AG08395 (cell line): ENCODE measurements at places on chromosomes 1 and 21.

DNA sequence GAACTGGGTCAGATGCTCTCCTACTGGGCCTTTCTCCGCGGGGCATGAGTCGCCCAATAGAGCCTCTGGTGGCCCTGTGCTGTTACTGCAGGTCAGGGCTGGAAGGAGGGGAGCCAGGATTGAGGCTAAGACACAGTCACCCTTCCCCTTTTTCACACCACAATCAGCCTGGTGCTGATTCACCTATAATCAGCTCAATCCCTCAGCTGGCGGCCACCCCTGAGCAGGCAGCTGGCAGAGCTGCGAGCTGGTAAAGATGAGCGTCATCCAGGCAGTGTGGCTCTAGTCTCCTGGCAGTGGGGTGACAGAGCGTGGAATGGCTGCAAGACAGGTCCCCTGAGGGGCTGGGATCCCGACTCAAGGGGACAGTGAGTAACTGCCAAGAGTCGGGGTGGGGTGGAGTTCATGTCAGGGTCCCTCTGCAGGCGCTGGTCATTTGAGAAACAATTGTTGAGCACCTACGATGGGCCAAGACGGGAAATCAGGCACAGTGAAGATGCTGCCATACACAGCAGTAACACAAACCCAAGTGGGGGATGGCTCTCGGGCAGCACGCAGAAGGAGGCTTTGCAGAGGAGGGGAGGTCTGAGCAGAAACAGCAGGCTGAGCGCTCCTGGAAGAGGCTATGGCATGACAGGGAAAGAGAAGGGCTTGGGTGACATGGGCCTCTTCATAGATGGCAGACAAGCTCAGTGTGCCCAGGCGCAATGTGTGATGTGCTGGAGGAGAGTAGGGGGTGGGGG is 21.8 kb downstream of the ATF3 start:
- DNase-seq = peak; percentile 79

DNA sequence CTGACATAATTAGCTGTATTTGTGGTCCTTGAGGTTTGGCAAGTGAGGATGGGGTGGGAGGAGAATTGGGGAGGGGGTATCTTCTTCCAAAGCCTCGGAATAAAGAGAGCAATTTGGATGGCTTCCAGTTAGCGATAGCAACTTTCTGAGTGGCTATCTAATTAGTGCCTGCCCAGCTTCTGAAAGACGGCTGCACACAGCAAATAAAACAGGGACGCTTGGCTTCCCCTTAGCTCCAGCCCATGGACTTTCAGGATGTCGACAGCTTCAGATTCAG is 31.1 kb downstream of the KLHDC7A start:
- no peak for DNase-seq

DNA sequence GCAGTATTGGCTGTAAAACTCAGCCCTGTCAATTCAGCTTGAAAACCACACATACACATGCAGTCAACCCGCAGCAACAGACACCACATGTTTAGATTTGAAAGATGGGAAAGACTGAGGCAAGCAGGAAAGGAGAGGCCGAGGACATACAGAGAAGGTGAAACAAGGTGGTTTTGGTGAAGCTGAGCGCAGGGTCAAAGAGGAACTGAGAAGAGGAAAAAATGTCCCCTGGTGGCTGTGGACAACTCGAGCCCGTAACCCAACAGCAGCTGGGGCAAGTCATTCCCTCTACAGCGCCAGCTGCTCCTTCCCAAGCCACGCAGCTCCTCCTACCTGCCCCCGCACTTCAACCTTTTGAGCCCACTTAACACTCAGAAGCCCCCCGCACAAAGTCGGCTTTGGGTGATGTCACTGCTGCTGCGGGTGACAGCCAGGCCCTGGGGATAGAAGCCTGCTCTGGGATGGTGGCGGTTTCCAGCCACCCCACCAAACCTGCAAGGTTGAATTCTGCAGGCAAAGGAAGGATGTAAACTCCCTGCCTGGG is 63.0 kb downstream of the KCNN3 start:
- no peak for DNase-seq

- DNase-seq = no peak
Measured at GRCh38 chr1:200665861-200666260, 3.8 kb downstream of the DDX59 start.

DNA sequence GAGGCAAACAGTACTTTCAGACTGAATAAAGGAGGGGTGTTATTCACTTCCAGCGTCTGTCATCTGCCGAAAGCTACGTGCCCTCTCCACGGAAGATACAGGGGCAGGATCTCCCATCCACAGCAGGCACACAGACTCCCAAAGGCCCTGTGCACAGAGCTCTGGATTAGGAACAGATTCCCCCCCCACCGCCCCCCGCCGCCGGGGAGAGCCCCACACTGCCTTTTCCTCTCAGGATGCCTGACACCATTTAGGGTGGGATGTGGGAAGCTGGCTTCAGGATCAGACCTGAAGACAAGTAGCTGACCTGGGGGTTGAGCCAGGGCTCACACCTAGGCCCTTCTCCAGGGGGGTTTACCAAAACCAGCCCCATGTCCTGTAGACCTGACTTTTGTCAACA is 8.4 kb upstream of the TCP10L start:
- no peak for DNase-seq

GRCh38 chr1:217911908-217912307 is 280.8 kb downstream of the SPATA17 start:
- DNase-seq = no peak

GRCh38 chr1:167089939-167090313 is 251 bp downstream of the GPA33 start:
- no peak for DNase-seq

DNA sequence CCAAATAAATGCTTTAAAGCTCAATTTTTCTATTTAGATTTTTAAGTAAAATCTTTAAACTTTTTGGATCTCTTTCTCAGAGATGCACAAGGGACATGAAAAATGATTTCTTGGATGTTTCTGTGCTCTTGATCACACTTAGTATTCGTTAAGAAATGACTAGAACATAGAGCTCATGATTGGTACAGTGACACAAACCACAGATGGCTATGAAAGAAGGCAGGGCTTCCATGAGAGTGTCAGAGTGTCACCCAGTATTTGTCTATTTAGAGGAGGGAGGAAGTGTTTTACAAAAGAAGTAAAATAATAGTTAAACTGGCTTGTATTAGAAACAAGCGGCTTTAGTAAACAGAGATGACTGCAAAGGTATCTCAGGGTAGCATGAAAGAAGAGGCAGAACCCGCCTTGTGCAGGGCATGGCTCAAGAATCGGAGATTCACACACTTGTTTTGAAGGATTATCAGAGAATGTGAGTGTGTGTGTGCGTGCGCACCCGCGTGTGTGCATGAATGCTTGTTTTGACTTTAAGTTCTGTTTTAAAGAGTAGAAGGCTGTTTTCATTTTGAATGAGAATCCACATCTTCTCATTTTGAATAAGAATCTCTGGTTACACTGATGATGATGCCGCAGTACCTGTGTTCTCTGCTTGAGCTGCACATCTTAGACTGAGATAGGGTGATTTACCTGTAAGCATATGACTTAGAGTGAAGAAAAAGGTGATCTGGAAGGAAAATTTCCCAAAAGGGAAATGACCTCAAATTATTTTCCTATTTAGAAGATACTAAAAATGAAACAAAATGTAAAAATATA is 82.1 kb downstream of the VPS26C start:
- no peak for DNase-seq

DNA sequence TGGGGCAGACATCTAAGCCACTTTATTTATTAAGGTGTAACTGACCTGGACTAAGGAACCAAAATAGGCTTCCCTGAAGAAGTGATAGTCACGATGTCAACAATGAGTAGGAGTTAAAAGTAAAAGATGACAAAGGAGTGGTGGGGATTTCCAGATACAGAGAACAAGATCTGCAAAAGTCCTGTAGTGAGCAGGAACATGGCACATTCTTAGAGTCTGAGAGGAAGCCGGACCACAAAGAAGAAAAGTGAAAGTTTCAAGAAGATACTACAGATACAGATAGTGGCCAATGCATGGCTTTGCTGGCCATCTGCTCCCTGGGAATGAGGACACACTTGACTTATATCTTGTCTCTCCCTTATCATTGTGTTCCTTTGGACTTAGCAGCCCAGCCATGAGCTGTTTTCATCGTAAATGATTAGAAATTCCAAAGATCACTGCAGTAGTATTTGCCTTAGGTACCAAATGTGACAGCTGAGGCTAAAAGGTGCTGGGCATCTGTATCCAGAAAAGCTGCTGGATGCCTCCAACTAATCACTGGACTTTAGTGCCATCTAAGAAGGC is 302.4 kb upstream of the NR5A2 start:
- no peak for DNase-seq

DNA sequence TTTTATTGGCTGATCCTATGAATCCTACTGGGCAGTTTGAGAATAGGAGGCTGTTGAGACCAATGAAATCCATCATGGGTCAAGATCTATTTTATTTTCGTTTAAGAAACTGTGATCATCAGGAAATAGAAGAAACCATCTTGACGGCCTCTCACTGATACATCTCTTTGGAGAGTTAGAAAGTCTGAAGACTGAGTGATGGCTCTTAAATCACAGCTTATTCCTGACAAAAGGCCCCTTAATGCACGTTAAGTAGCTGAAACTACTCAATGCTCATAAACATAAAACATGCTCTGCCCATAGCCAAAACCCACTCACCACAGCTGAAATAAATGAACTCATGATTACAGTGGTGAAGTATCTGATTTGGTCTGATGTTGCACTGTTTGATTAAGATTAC is 784.5 kb upstream of the NEGR1 start:
- DNase-seq = no peak

GRCh38 chr1:230030122-230030821 is 36.8 kb upstream of the GALNT2 start:
- DNase-seq = no peak

- DNase-seq = no peak
Measured at GRCh38 chr1:154848983-154849382, 21.1 kb downstream of the KCNN3 start.

DNA sequence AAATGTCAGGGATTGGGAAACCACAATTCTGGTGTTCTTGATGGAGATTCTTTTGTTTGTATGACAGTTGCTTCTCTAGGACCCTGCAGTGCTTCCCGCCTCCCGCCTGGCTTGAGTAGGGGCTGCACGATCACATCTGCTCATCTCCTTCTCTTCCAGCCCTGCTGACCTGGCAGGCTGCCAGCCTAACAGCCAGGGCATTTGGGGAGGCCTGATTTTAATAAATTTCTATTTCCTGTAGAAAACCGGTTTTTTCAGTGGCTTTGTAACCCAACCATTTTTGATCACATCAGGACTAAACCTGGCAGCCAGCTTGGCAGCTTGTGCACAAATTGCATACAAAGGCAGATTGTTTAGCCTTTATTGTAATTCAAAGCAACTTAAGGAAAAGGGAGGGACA is 78.9 kb downstream of the UBE2U start:
- DNase-seq = no peak
